ENCODE measurements at places on chromosomes 3 and 15.

GRCh38 chr15:78316283-78317083 lies 17.1 kb upstream of the SKIC8 start:
- DNase-seq = no peak

GRCh38 chr3:125220727-125221429 lies 8.3 kb upstream of the SLC12A8 start:
- DNase-seq = no peak

DNA sequence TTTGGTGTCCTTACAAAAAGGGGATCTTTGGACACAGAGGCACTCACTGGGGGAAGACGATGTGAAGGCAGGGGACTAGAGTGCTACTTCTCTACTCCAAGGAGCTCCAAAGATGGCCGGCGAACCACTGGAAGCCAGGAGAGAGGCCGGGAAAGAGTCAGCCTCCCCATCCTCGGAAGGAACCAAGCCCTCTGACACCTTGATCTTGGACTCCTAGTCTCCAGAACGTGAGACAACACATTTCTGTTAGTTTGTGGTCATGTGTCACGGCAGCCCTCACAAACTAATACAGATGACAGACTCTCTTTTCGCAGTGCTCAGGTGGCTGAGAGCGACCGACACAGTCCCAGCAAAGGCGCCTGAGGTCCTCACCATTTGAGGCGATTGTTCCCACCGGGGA lies 24.4 kb upstream of the ATP2B2 start:
- no peak for DNase-seq

DNA sequence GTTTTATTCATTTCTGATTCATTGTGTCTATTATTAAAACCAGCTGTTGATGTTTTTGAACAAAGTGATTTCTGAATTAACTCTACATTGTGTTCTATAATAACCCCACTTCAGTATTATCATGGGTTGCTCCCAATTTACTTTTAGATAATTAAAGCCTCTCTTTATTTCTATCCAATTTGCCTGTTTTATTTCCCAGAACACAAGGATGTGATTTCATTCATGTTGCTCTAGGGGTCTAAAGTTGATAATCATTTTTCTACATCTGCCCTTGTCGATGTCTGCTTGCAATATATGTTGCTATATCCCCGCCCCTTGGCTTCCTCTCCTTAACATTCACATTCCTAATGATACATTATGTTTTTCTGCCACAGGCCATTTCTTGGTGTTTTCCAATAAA lies 747.3 kb downstream of the CADM2 start:
- no peak for DNase-seq

- DNase-seq = no peak
Measured at GRCh38 chr3:127682561-127682960, 9.8 kb downstream of the ABTB1 start.

DNA sequence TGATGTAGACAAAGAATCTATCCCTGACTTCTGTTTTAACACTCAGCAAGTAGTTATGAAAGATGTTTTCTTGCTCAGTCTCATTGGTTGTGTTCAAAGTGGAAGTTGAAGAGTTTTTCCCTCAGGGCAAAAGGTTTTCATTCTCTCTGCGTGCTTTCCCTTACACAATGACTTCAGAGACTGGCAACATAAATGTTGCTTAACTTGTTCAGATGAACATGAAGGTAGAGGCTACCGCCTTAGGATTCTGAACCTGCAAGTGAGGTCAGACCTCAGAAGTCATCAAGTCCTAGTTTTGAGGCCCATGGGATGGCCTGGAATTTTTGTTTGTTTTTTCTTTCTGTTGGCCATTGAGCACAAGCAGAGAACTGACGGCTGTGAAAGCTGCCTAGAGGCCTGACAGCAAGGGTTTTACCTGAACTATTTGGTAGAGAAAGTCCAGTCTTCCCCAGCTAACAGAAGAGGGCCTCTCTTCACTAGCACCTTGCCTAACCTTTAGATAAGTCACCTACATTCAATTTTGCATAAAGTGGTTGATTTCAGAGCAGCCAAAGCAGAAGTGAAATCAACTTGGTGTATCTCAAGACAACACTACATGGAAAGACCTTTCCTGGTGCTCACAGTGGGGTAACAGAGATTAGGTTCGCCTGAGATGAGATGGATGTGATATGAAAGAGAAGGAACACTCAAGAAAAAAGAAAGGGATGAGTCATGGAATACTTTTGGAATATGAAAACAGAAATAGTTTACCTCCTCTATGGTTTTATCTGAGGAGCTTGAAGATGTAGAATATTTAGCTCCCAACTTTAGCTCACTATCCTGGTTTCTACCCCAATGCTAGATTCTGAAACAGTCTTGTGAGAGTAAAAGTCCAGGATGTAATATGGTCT lies 53.6 kb upstream of the AP4E1 start:
- no peak for DNase-seq

DNA sequence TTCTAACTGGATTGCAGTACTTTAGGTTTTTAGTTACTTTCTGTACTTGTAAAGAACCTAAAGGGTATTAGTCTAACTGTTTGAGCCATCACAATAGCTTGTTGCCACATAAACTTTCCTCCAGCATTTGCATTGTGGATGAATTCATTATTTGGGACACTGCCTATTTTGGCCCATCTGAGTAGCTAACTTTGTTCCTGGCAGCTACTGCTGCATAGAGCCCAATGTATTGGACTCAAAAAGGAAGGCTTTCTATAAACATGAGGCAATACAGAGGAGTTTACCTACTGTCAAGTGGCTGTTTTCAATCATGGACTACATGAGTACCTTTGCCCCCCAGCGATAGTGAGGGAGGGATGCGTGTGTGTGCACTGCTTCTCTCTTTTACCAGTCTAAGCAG lies 1.9 kb downstream of the ROBO2 start:
- DNase-seq = no peak

DNA sequence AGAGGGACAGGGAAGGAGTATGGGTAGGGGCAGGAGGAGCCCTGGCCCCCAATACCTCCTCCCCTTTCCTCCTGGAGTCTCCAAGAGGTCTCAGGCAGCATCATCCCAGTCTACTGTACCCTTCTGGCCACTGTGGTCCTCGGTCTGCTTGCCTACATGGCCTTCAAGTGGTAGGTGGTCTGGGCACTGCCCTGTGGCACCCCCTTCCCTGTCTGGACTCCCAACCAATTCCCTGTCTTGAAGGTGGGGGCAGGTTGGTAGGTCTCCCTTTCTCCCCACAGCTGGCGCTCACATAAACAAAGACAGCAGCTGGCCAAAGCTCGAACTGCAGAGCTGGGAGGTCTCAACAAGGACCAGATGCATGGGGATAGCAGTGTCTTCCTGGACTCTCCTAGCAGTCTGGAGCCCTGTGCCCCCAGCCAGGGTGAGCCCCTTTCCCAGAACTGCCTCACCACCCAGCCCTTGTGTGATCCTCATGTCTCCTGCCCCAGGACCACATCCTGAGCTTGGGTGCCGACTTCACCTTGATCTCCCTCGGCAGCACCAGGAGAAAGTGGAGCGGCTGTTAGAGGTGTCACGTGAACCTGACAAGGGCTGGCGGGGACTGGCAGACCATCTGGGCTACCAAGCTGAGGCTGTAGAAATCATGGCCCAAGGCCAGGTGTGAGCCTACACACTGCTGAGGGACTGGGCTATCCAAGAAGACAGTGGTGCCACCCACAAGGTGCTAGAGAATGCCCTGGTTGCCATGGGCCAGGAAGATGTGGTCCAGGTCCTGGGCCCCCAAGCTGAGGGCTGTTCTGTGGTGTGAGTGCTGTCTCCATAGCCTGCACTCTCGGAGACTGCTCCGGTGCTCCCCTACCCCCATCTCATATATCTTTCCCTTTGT lies 33.1 kb downstream of the NBEAL2 start:
- no peak for DNase-seq

GRCh38 chr3:29514912-29515311 lies 234.0 kb downstream of the RBMS3 start:
- no peak for DNase-seq

GRCh38 chr3:128727485-128727884 lies 1.5 kb downstream of the RAB7A start:
- DNase-seq = no peak

DNA sequence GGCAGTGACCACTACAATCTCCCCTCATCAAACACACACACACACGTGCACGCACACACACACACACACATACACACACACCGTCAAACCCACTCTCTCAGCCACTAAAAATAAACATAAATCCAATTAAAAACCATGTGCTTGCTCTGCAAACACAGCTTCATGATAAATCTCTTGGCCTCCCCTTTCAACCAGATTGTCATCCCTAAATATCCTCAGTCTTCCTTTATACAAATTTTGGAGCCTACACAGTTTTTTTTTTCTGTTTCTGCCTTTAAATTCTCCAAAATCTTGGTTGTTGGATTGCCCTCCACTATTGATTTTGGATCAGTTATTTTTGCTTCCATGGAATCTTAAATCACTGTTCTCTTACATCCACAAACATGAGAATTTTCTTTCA lies 245.6 kb downstream of the SATB1 start:
- no peak for DNase-seq

DNA sequence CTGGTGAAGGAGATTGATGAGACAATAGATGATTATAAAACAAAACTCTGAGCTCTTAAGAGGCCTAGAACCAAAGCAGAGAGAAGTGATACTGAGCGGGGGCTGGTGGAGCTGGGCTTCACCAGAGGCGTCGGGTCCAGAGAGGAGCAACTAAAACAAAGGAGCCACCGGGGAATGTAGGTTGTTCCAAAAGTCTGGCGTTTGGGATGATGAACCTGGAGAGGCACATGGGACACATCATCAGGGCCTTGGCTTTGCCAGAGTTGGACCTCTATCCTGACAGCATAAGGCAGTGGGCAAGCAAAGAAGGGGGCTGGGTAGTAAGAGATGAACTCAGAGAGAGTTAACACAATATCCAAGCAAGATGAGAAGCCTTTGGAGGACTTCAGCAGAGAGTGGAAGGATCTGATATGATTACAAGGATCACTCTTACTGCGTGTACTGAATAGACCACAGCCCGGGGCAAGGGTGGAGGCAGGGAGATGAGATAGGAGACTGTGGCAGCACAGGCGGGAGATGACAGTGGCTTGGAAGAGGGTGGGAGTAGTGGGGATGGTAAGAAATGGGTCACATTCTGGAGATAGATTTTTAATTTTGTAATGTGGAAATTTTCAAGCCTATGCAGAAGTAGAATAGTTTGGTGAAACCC lies 36.0 kb upstream of the RASA2 start:
- DNase-seq = no peak

GRCh38 chr3:118080889-118081288 lies 953.8 kb downstream of the IGSF11 start:
- DNase-seq = no peak

GRCh38 chr3:99783011-99783573 lies 34.6 kb upstream of the CMSS1 start:
- DNase-seq = no peak

- DNase-seq = no peak
Measured at GRCh38 chr15:70802629-70803028, 39.3 kb upstream of the UACA start.

- peak; percentile 16 for DNase-seq
Measured at GRCh38 chr15:45573961-45574629, 13.1 kb upstream of the BLOC1S6 start.

DNA sequence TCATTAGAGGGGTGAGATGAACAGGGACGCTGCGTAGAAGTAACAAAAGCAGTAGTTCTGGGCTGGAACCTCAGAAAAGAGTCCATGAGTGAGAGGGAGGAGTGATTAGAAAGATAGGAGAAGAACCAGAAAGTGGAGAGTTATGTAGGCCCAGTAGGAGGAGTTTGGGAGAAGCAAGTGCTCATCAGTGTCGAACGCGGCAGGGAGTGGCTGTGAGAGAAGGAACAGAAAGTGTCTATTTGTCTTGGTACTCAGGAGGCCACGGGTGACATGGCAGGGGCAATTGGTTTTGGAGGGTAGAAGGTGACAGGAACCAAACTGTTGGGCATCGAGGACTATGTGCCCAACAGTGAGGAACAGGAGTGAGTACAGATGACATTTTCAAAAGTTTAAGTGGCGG lies 1.3 kb upstream of the INSYN1 start:
- DNase-seq = no peak

GRCh38 chr3:11499144-11499543 lies 144.6 kb downstream of the VGLL4 start:
- no peak for DNase-seq

GRCh38 chr3:194587438-194587931 lies 45.7 kb downstream of the TMEM44 start:
- no peak for DNase-seq

DNA sequence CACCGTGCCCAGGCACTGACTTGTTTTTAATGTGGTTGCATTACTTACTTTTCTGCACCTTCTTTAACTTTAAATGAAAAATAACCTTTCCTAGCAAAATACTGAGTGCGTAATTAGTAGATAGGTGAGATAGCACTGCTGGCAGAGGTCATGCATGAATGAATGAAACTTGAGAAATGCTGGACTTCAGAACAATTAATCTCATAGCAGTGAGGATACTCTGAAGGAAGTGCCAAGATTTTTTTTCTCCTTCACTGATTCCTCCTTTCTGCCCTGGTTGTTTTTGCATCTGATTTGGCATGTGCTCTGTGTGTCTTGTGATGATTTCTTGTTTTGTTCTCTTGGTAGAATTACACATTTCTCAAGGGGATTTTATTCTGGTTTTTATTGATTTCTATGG lies 378.9 kb downstream of the PTPRG start:
- no peak for DNase-seq

DNA sequence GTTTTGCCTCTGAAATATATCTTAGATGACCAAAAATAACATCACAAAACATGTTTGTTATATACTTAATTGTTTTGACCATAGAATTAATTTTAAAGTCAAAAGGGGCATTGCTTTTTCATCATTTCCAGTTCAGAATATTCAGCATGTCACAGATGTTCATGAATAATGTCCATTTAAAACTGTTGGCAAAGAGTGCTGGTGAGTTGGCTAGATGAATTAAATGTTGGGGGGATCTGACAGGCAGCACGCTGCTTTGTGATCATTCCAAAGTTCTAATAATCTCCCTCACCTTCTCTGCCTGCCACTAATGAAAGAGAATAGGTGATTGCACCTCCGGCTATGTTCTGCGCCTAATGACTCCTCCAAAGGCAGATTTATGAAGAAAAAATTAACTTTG lies 139.2 kb upstream of the MLF1 start:
- DNase-seq = no peak

GRCh38 chr3:96319166-96319565 lies 495.2 kb upstream of the EPHA6 start:
- no peak for DNase-seq

- DNase-seq = no peak
Measured at GRCh38 chr15:42150219-42150970, 6.0 kb downstream of the PLA2G4F start.

DNA sequence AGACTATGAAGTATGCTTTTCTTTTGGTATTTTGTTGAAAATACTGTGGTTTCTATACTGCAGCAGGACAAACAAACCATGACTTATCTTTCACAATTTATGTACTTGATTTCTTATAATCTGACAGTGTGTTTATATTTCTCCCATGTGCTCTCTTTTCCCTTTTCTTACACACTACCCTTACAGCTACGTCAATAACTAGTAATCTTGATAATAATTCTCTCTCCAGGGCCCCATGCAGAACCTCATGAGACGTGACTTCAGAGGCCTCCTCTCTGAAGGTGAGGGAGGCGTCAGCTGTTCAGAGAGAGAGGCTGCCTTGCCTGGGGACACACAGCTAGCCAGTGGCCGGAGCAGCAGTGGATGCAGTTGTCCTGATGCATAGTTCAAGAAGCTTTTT lies 35.9 kb downstream of the KY start:
- no peak for DNase-seq
